Cortex of kidney (tissue), 1 donor: ENCODE measurements at places on chromosomes 3 and 15.

- DNase-seq: no peak
Measured at GRCh38 chr3:14716591-14716990, 41.6 kb downstream of the C3orf20 start.

DNA sequence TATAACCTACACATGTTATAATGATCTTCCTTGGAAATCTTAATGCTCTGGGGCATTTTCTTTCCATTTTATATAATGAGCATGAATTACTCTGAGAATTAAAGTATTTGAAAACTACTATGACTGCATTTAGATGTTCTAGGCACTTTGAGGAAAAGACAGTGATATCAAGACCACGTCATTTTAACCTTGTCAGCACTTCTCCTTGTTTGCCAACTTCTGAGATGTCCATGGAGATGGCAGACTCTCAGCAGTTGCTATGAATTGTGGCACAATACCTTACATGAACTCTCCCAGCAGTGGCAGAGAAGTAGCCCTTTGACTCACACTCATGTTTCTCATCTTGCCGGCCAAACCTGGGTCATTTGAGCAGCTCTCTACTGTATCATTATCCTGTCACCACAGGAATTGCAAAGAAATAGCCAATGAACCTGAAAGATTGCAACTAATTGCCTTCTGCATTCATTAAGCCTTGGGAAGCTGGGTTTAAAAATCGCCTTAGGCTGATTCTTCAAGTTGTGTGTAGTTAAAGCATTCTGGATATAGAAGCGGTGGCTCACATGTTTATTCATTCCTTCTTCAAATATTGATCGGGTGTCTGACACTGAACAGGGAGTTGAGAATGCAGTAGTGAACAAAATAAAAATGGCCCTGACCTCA, 272.2 kb upstream of the CFAP20DC start:
- no peak for DNase-seq

GRCh38 chr3:160065282-160065681, 76.6 kb downstream of the IL12A start:
- DNase-seq: no peak

DNA sequence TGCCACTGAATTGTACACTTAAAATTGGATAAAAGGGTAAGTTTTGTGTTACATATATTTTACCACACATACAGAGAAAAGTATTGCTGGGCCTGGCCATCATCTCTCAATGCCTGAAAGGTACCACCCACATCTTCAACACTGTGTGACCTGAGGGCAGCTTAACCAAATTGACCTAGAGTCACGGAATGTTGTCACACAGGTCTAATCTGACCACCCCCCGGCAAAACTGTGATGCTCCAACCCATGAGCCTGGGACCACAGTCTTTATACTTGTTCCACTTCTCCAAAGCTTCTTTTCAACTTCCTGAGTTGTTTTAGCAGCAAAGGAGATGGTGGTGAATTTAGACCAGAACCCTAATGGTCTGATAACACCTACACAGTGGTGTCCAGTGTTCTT, 210.3 kb upstream of the TPM1 start:
- no peak for DNase-seq

- DNase-seq: no peak
Measured at GRCh38 chr3:57530071-57530608, 14.0 kb downstream of the DNAH12 start.

GRCh38 chr15:44719293-44719999, 8.1 kb downstream of the B2M start:
- no peak for DNase-seq

GRCh38 chr3:191343115-191343514, 12.8 kb upstream of the UTS2B start:
- no peak for DNase-seq

DNA sequence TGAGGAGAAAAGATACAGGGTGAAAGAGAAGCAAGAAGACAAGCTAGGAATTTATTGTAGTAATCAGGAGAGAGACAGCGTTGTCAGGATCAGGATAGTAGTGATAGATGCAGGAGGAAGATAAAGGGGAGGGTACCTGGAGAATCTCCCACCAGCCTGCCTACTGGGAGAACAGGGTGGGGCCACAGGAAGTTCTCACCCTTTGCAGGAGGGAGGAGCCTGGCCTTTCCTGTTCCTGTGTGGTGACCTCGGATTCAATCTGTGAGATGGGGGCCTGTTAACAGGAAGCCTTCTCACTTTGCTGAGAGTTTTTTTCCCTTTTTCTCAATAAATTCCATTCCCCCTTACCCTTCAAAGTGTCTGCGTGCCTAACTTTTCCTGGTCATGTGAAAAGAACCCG, 37.6 kb downstream of the GMPS start:
- DNase-seq: no peak

- no peak for DNase-seq
Measured at GRCh38 chr3:12518261-12519028, 26.9 kb downstream of the MKRN2OS start.

- no peak for DNase-seq
Measured at GRCh38 chr3:54985856-54986255, 58.0 kb upstream of the LRTM1 start.

- no peak for DNase-seq
Measured at GRCh38 chr3:154794391-154794790, 285.7 kb upstream of the MME start.

- no peak for DNase-seq
Measured at GRCh38 chr3:167783781-167784180, 48.3 kb downstream of the SERPINI1 start.

DNA sequence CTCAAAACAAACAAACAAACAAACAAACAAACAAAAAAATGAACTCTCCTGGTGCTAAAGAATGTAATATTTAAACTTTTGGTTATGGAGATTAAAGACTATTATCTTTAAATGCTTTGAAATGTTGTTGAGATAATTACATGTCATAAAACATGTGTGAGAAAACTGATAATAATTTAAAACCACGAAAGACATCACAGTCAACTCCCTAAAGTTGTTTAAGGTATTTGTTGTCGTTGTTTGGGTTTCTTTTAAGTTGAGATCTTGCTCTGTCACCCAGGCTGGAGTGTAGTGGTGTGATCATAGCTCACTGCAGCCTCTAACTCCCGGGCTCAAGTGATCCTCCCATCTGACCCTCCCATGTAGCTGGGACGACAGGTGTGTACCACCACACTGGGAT, 12.0 kb downstream of the EFCAB12 start:
- DNase-seq: no peak

DNA sequence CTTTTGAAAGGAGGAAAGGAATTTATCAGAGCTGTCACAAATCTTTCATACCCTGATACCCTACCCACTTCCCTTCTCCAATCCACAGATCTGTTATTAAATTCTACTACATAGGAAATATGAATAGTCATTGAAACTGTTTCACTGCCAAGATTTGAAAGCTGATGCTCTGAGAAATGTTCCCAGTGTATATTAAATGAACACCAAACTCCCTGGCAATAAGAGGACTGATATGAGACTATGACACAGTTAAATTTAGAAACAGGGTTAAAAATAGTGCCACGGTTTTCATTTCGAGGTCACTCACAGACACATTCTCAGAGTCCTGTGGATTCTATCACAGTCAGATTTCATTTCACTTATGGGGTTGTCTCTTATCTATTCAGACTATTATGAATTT, 27.2 kb upstream of the GBE1 start:
- DNase-seq: no peak

DNA sequence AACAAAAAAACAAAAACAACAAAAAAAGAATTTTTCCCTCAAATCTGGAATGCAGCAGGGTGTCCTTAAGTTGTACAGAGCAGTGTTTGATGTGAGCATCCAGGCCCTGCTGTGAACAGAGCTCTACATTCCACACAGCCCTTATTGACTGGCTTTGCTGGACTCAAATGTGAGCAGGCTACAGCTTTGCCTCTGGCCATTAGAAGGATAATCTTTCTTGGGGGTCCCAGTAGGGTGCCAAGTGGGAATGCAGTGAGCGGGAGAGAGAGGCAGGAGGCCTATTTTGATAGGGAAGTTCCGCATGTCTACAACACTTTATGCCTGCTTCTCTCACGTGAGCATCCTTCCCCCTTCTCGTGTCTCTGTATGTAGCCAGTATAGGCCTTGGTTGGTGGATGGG, 34.4 kb upstream of the TPRG1 start:
- no peak for DNase-seq

- no peak for DNase-seq
Measured at GRCh38 chr3:52176951-52177700, 20.8 kb upstream of the ALAS1 start.

- no peak for DNase-seq
Measured at GRCh38 chr3:197775317-197775716, 15.7 kb upstream of the LRCH3 start.

- DNase-seq: no peak
Measured at GRCh38 chr3:36488077-36488789, 107.9 kb downstream of the STAC start.

DNA sequence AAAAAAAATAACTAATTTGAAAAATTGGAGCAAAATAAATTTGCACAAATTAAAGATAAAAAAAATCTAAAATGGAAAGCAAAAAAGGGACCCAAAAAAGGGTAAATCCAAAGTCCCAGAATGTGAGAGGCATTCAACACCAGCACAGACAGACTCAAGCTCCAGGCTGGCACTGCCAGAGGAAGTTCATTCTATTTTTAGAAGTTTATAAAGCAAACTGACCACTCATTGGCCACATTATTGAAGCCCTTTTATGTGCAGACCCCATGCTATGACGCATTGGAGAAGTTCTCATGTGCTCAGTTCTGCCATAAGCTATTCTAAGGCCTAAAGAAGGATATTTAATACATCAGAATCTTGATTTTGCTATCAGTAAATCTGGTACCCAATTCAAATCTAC, 17.6 kb upstream of the BOC start:
- no peak for DNase-seq

DNA sequence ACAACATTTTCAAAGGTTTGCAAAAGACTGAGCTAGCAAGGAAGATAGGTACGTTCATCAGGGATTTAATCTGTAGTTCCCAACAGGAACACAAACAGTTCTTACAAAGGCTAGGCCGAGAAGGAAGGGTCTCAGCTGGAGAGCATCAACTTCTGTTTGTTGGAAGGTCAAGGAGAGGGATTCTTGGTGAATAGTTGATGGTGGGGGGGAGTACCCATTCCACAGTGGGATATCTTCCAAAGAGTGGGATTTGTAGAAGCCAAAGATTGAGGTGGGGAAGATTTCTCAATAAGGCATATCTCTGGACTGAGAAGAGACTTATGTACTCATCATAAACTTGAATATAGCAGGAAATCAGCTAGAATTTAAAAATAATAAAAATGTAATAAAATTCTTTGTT, 231.8 kb downstream of the CHST2 start:
- DNase-seq: no peak
